ENCODE measurements at places on chromosomes 12 and 14. TPM values are rescaled to one million over a fixed set of nuclear protein-coding genes. Genes with fewer than 3 reads are reported as not detected.

DNA sequence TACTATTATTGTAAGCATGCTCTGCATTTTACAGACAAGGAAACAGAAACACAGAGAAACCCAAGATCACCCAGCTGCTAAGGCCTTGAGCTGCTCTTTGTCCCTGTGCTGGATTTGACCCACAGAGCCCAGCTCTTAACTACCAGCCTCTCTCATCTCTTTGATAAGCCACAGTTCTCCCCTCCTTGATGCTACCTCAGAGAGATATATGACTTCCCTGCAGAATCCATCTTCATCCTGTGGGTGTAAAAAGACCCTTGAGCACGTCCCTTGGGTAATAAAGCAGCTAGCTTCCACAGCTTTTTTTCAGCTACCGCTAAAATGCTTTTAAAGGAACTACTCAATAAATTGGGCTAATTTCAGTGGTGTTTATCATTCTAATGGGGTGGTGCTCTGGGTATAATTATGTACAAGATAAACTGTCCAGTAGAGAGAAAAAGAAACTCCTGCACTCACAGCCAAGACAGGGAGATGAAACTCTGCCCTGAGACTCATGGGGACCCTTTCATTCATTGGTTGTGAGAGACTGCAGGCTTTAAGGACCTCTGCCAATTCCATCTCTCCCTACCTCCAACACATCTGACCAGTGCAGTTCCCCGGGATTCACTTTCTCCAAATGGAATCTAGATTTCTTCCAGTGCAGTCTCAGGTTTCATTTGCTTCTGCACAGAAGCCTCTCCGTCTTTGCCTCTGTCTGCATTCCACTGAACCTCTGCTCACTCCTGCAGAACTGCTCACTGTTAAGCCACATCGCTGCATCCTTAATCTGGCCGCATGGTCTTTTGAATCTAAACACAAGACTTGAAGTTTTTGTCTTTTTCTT, 24.7 kb upstream of the NTF3 start:
- H3K27me3 ChIP-seq = no peaks in the 10 kb centered on the region
- no peak for DNase-seq
- H3K4me3 ChIP-seq = no peak overlapping the region
- H3K36me3 ChIP-seq = no peaks in the 10 kb centered on the region

- no peak overlapping the region for H3K27ac ChIP-seq
- peaks cover 11% of the 10 kb centered on the region for H3K4me1 ChIP-seq
- no peak for DNase-seq
- H3K36me3 ChIP-seq = no peaks in the 10 kb centered on the region
- H3K4me3 ChIP-seq = no peak overlapping the region
- no peaks in the 10 kb centered on the region for H3K27me3 ChIP-seq
Observed at GRCh38 chr12:95114766-95115405, 41.5 kb upstream of the NR2C1 start.

- no peak for DNase-seq
- no peaks in the 10 kb centered on the region for H3K4me1 ChIP-seq
- no peaks in the 10 kb centered on the region for H3K27me3 ChIP-seq
- no peak overlapping the region for H3K27ac ChIP-seq
Observed at GRCh38 chr12:24356240-24356804, 406.9 kb upstream of the SOX5 start.

DNA sequence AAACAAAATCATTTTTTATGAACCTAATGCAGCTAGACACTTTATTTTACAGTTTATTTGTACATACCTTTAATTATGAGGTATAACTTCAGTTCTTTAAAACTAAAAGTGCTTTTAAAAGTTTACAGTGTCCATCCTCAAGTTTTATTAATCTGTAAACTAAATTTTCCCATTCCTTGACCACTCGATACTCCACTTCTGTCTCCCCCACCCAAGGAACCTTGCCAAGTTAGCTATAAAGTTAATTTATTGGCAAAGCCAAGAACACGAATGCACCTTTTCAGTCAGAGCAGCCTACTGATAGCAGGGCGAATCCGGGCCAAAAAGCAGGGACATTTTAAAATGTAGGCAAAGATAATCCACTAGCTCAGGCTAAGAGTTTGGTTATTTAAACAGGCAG, 29.6 kb downstream of the NAA30 start:
- H3K36me3 ChIP-seq = no peaks in the 10 kb centered on the region
- H3K4me3 ChIP-seq = no peak overlapping the region
- no peaks in the 10 kb centered on the region for H3K27me3 ChIP-seq
- no peak for DNase-seq

Gene VRTN
- total RNA-seq = 0.30 TPM

- peak; percentile 73 for DNase-seq
- H3K27me3 ChIP-seq = no peaks in the 10 kb centered on the region
- no peak overlapping the region for H3K4me3 ChIP-seq
- peaks cover 59% of the 10 kb centered on the region for H3K4me1 ChIP-seq
- no peaks in the 10 kb centered on the region for H3K36me3 ChIP-seq
- peak overlapping the region; percentile 70 for H3K27ac ChIP-seq
Observed at GRCh38 chr12:111434680-111435338, 29.1 kb downstream of the SH2B3 start.

GRCh38 chr12:123042833-123043232, 62.4 kb downstream of the ARL6IP4 start:
- H3K27me3 ChIP-seq = no peaks in the 10 kb centered on the region
- peaks cover 4% of the 10 kb centered on the region for H3K4me1 ChIP-seq
- H3K27ac ChIP-seq = peak overlapping the region; percentile 44
- H3K4me3 ChIP-seq = no peak overlapping the region
- no peak for DNase-seq

GRCh38 chr12:89418228-89418910, 66.1 kb upstream of the DUSP6 start:
- no peaks in the 10 kb centered on the region for H3K4me1 ChIP-seq
- H3K27ac ChIP-seq = no peak overlapping the region
- H3K27me3 ChIP-seq = no peaks in the 10 kb centered on the region
- H3K36me3 ChIP-seq = no peaks in the 10 kb centered on the region

GRCh38 chr14:64234877-64235651, 59.1 kb downstream of the ESR2 start:
- H3K4me3 ChIP-seq = no peak overlapping the region
- H3K36me3 ChIP-seq = no peaks in the 10 kb centered on the region
- DNase-seq = no peak
- no peak overlapping the region for H3K27ac ChIP-seq
- no peaks in the 10 kb centered on the region for H3K27me3 ChIP-seq
- H3K4me1 ChIP-seq = no peaks in the 10 kb centered on the region

DNA sequence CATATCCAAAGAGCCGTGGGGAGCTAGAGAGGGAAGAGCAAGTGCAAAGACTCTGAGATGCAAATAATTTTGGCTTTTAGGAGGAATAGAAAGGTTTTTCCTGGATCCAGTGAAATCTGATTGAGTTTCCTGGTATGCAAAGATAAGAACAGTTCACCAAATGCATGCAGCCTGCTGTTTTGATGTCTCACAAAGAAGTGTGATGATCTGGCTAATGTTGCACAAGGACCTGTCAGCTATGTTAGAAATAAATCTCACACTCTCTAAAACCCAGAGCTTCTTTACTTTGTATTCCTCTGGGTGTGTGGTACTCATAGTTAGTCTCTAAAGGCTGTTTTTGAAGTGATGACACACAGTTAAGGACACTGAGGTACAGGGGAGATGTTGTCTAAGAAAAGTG, 321.4 kb downstream of the AACS start:
- DNase-seq = no peak
- no peak overlapping the region for H3K4me3 ChIP-seq
- H3K27ac ChIP-seq = no peak overlapping the region
- H3K36me3 ChIP-seq = no peaks in the 10 kb centered on the region

GRCh38 chr12:25155022-25155576, 39.9 kb downstream of the DNAI7 start:
- H3K27ac ChIP-seq = no peak overlapping the region
- H3K27me3 ChIP-seq = no peaks in the 10 kb centered on the region
- no peak for DNase-seq
- no peak overlapping the region for H3K4me3 ChIP-seq

- H3K4me1 ChIP-seq = no peaks in the 10 kb centered on the region
- no peaks in the 10 kb centered on the region for H3K36me3 ChIP-seq
- H3K27me3 ChIP-seq = peaks cover 3% of the 10 kb centered on the region
- no peak overlapping the region for H3K27ac ChIP-seq
Observed at GRCh38 chr14:61184112-61184511, 97.0 kb downstream of the TMEM30B start.

Gene PLEKHD1
- total RNA-seq = 0.05 TPM

GRCh38 chr14:74302152-74302628, 544 bp downstream of the ABCD4 start:
- no peak for DNase-seq
- no peaks in the 10 kb centered on the region for H3K27me3 ChIP-seq
- peak overlapping the region; percentile 75 for H3K27ac ChIP-seq
- H3K36me3 ChIP-seq = no peaks in the 10 kb centered on the region
- H3K4me1 ChIP-seq = no peaks in the 10 kb centered on the region
- H3K4me3 ChIP-seq = peak overlapping the region; percentile 96

- no peak overlapping the region for H3K4me3 ChIP-seq
- H3K4me1 ChIP-seq = no peaks in the 10 kb centered on the region
- H3K27ac ChIP-seq = no peak overlapping the region
- no peak for DNase-seq
Observed at GRCh38 chr14:68085742-68086141, 266.2 kb downstream of the RAD51B start.
